Kidney epithelial cell (primary cell): ENCODE measurements at places on chromosomes 6 and 20.
A peak's percentile ranks its signal among the peaks of the same experiment; 100 is the strongest.

DNA sequence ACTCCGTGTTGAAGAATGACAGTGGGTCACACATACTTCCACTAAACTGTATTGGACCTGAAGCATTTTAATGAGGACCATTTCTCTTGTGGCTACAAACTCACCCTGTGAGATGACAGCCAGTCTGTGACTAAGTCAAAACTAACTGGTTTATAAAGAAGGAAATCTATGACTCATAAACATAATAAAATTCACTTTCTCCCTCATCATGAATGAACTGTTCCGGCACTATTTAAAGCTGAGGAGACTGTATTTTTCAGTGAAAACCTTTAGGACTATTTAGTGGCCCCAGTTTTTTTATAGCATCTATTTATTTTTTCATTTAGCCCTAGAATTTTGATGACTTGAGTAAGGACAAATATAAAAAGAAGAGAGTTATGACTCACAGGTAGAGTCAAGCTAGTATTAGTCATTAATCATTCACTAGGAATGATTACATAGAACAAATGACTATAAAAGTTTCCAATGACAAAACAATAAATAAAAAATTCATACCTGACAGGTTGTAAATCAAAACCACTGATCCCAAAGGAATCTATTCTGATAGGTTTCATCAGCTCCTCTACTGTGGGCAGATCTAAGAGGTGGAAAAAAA is 34.2 kb downstream of the CEP162 start:
- DNase-seq: peak; percentile 37

DNA sequence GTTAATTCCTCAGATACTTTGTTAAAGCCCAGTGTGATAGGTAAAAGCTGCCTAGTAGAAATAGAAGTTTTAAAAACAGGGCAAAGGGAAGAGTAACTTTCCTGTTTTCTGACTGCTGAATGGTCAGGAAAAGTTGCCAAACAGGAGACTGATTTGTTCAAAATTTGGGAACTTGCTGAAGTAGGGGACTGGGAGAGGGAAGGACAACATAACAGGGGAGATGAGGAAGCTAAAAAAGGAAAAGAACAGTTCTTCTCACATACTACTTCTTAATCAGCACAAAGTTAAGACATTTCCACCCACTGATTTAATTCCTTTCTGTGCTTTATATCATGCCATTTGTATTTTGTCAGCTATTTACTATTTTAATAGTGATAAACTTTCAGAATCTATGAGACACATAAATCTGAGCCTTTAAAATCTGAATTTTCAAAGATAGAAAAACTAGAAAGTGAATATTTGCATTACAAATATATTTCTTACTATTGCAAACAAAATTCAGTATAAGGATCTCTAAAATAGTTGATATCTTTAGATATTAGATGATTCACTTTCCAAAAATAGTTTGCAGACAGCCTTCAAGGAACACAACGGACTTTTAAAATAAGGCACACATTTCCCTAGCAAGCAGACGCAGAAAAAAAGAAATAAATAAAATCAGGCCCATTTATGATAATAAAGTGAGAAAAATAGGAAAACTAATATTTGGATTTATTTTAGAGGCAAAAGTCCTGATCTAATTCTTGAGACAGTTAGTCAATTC is 36.9 kb upstream of the SLC16A10 start:
- DNase-seq: no peak

DNA sequence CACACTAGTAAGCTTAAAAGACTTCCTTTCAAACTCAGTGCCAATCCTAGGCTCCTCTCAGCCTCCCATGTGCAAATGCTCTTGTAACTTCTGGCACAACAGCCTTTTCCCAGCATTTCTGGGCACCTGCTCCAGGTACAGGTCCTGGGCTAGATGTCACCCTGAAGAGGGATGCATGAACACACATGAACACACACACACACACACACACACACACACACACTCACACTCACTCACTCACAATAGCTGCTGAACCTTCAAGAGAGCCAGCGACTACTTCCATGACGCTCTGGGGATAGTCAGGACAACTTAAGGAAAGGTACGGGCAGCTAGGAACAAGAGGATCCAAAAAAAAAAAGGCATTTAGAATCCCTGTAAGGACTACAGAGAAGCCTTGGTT is 122.8 kb downstream of the INSM1 start:
- DNase-seq: no peak

DNA sequence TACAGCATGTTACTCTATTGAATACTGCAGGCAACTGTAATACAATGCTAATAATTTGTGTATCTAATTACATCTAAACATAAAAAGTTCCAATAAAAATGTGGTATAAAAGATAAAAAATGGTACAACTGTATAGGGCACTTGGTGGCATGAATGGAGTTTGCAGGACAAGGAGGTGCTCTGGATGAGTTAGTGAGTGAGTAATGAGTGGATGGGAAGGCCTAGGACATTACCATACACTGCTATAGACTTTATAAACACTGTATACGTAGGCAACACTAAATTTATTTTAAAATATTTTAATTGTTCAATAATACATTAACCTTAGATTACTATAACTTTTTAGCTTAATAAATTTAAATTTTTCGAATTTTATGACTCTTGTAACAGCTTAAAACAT is 579.6 kb upstream of the MAN1A1 start:
- DNase-seq: no peak

- DNase-seq: no peak
Observed at GRCh38 chr20:2680046-2680445, 12.5 kb upstream of the EBF4 start.

DNA sequence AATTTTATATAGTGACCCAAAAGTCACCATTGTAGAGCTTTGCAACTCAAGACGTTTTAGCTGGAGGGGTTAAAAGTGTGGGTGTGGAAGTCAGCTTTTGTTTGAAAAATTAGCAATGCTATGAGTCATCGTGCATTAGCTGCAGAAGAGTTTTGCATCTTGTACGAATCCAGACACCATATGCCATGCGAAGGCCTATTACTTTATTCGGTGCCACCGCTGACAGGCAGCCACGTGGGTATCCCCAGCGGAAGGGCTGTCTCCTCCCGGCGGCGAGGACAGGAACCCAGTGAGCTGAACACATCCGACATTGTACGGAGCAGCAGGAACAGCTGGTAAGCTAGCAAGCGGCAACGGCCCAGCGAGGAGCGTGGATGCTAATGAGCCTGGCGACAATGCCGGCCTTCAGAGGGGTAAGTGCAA is 84.4 kb downstream of the INSM1 start:
- peak; percentile 37 for DNase-seq

DNA sequence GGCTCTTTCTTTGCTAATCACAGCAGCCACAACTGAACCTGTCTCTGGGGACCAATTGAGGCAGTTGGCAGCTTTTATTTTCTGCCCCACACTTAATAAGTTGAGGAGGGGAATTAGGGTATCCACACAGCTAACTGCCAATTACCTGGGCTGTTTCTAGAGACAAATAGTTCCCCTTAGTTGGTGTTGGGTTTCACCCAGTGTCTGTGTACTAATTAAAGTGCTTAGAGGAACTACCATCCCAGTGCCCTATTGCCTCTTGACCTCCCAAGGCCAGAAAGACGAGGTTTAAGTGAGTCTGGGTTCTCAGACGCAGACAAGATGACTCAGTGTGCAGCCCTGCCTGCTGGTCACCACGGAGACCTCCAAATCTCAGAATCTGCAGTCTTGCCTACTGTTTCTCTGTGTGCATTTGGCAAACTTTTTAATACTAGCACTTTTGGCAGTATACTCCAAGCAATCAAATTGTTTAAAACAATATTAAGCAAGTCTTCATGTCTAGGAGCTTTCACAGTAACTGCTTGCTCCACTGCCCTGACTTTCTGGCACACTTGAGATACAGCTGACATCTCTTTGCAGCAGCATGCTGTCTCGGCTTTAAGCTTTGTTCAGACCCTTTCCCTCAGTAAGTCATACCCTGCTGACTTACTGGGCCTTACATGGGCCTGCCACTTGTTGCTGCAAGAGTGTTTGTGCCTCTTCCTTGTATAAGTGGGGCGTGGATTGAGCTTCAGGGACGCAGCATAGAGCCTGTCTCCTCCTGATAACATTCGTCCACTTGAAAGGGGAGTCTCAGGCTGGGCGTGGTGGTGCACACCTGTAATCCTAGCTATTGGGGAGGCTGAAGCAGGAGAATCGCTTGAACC is 31.9 kb downstream of the STK35 start:
- no peak for DNase-seq

- DNase-seq: no peak
Observed at GRCh38 chr20:30168800-30169138, 1088.7 kb upstream of the DEFB115 start.

DNA sequence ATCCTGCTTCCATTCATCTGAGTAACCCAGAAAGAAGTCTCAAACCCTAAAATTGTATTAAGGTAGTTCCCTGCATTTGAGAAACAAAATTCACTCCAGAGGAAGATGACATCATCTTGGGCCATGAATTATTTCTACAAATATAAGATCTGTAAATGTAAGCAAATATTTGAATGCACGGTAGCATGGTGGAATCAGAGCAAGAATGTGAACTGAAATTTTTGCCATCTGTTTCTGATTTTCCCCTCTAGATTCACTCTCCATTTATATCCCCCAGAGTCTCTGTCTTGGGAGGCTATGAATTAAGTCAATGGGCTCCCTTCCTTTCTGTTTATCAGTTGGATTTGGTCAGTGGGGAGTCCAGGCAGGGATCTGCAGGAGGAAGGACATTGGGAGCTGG is 5.8 kb upstream of the MAP3K5 start:
- DNase-seq: no peak

GRCh38 chr6:34970488-34970887 is 81.4 kb downstream of the ANKS1A start:
- no peak for DNase-seq

- DNase-seq: no peak
Observed at GRCh38 chr6:1758076-1758679, 148.5 kb downstream of the FOXC1 start.

DNA sequence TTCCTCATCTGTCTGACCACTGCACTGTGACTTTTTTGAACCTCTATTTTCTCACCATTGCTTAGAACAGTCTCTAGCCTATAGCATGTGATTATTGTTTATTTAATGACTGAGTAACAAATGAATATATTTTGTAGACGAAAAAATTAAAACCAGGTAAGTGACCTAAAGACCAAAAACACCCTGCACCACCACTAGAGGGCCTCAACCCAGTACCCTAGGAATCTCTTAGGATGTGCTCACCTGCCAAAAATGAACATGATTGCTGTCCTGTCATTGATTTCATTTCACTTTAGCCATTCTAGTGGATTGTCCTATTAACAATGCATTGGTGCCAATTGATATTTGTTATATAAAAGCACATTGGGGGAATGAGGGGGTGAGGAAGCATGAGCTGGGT is 199.1 kb downstream of the COL9A1 start:
- no peak for DNase-seq

GRCh38 chr6:140077827-140078560 is 703.5 kb upstream of the CITED2 start:
- DNase-seq: no peak
